Dermis microvascular lymphatic vessel endothelial cell (primary cell): ENCODE measurements at places on chromosomes 12 and 14. TPM values are rescaled to one million over a fixed set of nuclear protein-coding genes. Genes with fewer than 3 reads are reported as not detected.

DNA sequence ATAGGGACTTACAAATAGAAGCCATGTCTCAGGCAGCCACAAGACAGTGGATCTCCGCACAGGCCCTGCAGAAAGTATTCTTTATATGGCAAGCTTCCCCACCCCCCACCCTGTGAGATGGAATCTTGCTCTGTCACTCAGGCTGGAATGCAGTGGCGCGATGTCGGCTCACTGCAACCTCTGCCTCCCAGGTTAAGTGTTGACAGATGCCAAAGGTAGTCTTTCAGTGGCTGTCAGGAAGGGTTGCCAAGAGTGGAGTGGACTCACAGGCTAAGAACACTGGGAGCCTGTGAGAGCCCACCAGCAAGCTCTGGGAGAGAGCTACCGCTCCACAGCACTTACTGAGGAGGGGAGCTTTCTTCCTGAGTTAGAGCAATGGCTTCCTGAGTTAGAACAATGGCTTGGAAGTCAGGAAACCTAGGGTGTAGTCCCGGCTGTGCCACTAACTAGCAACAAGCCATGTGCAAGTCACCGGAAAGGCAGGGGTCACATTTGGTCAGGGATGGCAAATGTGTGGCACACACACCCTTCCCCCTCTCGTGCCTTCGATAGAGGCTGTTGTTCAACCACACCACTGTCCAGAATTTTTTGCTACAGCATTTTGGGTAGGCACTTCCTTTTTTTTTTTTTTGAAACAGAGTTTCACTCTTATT is 2.6 kb downstream of the RNASE1 start:
- DNase-seq = peak; percentile 46

DNA sequence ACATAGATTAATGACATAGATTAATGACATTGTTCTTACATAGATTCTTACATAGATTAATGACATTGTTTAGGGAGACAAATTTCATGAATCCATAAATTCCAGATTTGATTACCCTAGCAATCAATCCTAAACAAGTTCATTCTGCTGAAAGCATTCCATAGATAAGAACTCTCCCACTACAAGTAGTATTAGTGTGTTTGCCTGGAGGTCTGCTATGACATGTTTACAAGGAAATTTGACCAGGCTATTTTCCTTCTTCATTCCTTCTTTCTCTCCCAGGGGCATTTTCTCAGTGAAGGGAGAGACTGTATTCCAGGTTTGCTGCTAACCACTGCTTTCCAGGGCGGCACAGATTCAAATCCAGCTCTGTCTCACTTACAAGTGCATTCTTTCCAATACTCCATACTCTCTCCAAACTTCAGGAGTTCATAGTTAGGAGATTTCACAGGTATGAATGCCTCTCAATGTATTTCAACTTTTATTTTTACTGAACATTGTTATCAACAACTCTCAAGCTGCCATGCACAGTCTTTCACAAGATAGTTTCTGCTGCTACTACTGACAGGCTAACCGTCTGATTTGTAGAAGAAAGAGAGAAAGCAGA is 134.5 kb downstream of the SLC38A1 start:
- no peak for DNase-seq

DNA sequence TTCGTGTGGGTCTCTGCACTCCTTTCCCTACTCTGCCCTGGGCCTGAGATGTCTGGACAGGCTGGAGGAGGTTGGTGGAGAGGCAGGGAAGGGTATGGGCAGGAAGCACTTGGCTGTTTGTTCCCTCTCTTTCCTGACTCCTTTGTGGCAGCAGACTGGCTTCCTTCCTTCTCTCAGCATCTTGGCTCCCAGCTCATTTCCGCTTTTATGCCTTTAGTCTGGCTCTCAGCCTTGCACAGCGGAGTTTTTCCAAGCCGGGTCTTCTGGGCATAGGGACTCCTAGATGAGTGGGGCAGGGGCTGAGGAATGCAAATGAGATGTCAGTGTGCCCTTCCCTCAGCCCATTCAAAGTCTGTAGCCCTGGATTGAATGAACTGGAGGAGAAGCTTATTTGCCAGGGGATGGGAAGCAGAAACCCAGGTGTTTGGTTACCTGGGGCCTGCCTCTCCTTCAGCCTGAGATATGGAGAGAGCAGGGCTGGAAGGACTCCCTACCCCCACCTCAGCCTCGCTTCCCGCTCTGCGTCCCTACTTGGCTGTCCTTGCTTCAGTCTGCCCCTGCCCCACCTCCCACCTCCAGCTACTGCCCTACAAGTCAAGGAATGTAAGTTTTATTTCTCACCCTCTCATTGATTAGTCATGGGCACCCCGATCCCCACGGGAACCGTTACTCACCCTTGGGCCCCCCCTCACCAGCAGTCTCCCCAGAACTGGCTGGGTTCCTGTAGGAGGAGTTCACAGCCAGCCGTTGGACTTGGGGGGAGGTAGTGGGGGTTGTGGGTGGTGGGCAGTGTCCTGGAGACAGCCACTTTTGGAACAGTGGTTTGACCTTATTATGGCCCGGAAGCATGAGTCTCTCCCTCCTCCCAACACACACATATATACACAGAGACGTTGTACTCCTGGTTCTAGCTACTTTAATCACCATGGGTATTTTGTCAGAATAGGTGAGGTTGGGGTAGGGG is 9.3 kb upstream of the ITGA5 start:
- no peak for DNase-seq

GRCh38 chr12:6443361-6443983 is 1.3 kb upstream of the CD27 start:
- no peak for DNase-seq

GRCh38 chr14:76867516-76868453 is 41.6 kb downstream of the LRRC74A start:
- DNase-seq = no peak

- DNase-seq = no peak
Measured at GRCh38 chr12:104643093-104643818, 186.5 kb downstream of the CHST11 start.

DNA sequence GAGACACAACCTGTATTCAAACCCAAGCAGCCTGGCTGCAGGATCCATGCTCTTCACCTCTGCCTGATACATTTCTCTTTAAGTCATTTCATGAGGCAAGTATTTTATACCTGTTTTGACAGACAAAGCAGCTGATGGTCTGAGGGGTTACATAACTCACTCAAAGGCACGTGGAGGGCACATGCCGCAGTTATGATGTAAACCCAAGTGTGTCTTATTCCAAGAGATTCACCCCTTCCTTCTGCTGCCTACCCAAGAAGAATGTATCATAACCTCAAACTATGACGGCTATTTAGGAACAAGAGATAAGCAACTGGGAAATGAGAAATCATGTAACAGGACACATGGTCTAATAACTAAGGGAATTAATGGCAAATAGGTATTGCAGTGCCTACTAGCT is 329.8 kb upstream of the TMPO start:
- DNase-seq = no peak

ACVRL1 gene
- total RNA-seq = 313 and 416 TPM in 2 replicates

PLEKHG7 gene
- total RNA-seq = not detected in 2 replicates

ISM2 gene
- under 0.01 TPM in 2 replicates for total RNA-seq
